SK-N-DZ (cell line): ENCODE measurements at places on chromosomes 5 and 9.

DNA sequence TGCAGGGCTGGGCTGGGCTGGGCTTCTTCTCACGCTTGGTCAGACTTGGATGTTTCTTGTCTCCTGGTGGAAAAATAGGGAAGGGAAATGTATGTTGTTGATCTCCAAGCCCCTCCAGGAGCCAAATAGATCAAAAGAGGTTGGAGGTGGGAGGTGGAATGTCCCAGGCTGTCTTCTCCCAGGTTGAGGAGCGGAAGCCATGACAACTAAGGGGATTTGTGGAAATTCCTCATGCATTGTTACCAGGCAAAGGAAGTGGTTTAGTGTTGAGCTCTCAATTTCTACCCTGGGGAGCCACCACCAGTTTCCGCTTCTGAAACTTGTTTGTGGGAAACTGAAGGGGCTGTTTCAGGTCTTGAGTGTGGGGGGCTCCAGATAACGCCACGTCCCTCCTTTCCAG is 79.0 kb downstream of the SPRY4 start:
- no peak for DNase-seq

DNA sequence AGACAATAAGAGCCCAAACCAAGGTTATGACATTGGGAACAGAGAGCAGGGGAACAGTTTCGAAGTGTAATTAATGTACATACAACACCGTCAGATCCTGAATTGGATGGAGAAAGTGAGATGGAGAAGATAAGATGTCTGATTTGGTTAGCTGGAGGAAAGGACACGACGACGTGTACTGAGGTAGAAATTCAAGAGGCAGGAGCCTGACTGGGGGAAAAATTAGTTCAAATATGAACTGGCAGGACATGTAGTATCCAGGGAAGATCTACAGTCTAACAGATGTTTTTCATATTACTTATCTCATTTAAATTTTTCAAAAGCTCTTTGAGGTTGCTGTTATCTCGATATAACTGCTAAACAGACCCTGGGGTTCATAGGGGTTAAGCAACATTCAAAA is 114.7 kb downstream of the TMEM232 start:
- peak; percentile 78 for DNase-seq

DNA sequence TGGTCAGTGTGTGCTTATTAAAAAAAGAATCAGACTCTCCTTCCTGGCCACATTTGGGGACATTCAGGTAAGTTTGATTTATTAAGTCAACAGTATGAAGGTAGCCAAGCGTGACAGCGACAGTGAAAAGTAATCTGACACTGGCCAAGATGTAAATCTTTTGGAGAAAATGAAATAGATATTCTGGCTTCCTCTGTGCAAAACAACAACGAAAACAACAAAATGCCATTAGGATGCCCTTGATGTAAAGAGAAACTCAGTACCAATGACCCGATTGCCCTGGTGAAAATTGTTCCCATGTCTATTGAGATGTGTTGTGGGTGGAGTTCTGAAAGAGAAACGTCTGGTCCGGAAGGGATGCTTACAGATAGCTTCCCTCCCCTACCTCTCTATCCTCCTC is 267.8 kb downstream of the MAT2B start:
- no peak for DNase-seq

DNA sequence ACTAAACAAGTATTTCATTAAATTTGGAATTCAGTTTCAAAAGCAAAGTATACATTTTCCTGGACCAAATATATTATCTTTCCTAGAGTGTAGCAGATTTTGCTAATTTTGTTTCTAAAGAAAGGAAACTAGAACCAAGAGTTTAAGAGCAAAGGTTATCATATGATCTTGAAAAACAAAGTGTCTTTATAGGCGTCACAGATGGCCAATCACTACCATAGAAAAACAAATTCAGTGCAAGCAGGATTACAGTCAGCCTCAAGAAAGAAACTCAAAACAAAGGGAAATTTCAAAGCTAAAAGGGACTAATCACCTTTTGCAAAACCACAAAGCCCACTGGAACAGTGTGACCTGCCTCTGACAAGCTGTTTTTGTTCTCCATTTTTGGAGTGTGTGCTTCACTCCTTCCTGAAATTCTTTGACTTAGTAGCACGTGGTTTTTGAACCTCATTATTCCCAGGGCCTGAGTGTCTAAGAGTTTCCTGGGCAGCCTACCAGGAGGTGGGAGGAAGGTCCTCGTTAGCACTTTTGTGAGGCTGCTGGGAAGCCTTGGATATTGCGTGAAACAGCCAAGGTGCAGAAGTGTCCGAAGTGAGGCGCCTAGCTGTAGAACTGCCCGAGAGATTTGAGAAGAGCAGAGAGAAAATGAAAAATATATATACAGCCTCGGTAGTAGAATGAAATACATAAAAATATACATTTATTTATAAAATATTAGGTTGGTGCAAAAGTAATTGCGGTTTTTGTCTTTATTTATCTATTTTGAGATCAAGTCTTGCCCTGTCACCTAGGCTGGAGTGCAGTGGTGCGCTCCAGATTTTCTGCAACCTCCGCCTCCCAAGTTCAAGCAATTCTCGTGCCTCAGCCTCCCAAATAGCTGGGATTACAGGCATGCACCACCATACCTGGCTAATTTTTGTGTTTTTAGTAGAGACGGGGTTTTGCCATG is 246.1 kb downstream of the MARCHF11 start:
- peak; percentile 18 for DNase-seq

- DNase-seq = no peak
Measured at GRCh38 chr5:95730011-95730700, 980 bp upstream of the RHOBTB3 start.

DNA sequence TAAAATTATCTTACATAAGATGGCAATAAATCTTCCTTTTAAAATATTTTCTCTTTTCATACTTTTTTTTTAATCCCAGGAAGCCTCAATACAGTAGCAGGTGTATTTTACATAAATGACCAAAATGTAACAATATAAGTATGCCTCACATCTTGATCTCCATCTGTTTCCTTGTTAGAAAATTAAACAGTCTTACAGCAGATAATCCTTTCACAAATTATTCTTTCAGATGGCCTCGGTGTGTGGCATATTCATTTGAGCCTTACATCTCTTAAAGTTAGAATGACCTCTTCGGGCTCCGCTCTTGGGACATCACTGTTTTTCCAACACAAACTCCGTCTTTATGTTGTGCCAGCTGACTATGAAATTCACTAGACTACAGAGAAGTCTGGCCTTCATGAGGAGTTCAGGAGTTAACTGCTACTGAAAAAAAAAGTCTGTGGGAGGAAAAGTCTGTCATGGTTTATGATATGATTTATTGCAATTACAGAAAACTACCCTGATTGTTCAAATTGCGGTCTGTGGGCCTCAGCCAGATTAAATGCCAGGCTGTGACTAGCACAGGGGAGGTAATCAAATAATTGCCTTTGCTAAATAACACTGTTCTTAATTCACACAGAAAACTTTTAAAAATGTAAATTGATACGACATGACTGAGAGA is 292.9 kb upstream of the PUM3 start:
- DNase-seq = no peak

- DNase-seq = no peak
Measured at GRCh38 chr5:95760273-95761191, 29.4 kb downstream of the RHOBTB3 start.

GRCh38 chr5:148873120-148873519 is 46.7 kb downstream of the ADRB2 start:
- DNase-seq = no peak

- DNase-seq = no peak
Measured at GRCh38 chr5:115450741-115451140, 93.8 kb downstream of the FEM1C start.

- DNase-seq = peak; percentile 80
Measured at GRCh38 chr9:113638490-113638889, 175.0 kb downstream of the RGS3 start.

GRCh38 chr5:110880413-110880812 is 141.6 kb downstream of the SLC25A46 start:
- DNase-seq = no peak

- no peak for DNase-seq
Measured at GRCh38 chr9:121938621-121939020, 154.5 kb downstream of the TTLL11 start.

DNA sequence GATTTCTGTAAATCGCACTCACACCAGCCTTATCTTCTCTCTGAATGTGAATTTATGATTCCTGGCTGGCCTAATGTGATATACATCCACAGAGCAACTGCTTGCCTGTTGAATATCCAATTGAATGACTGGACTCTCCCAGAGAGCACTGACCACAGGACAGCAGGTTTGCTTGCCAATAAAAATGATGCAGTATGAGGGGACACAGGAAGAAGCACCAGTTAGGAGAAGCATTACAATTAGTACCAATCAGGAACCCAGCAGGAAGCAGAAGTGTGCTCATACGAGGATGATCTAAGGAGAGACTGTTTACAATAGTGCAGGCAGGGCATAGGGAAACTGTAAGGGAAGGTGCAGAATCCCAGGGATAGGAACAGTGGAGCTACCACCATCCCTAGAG is 127.2 kb upstream of the ZNF366 start:
- DNase-seq = no peak

GRCh38 chr5:34695275-34696027 is 39.3 kb downstream of the RAI14 start:
- DNase-seq = no peak

DNA sequence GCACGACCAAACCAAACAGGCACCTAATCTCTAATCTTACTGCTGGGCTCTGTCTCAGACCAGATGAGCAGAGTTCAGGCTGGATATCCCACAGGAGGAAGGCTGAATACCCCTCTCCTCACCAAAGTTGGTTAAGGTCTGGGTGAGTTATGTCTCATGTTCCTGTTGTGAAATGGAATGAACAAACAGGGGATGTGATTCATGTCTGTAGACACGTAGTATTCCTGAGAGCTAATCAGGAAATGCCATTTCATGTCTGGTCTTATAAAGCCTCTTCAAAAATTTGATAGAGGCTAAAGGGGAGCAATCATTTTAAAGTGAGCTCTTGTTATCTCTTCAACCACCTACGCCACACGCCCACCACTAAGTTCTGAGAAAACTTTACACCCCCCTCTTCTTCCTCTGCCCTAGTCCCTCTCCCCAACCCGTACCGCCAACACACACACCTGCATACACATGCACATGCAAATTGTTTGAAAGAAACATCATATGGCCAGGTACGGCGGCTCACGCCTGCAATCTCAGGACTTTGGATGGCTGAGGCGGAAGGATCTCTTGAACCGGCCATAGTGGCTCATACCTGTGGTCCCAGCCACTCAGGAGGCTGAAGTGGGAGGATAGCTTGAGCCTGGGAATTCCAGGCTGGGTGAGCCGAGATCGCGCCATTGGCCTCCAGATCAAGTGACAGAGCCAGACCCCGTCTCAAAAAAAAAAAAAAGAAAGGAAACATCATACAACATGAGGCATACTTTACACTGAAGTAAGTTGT is 69.8 kb upstream of the RAI14 start:
- no peak for DNase-seq

- DNase-seq = no peak
Measured at GRCh38 chr5:91026466-91026865, 356.7 kb downstream of the ARRDC3 start.

DNA sequence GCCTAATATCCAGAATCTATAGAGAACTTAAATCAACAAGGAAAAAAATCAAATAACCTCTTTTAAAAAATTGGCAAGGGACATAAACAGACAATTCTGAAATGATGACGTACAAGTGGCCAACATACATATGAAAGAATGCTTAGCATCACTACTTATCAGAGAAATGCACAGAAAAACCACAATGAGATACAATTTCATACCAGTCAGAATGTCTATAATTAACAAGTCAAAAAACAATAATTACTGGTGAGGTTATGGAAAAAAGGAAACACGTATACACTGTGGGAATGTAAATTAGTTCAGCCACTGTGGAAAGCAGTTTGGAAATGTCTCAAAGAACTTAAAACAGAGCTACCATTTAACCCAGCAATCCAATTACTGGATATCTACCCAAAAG is 1192.0 kb downstream of the CDH12 start:
- no peak for DNase-seq
